ENCODE measurements at places on chromosomes 6 and 20.

- no peaks in the 10 kb centered on the region for H3K36me3 ChIP-seq
- H3K27ac ChIP-seq: no peak overlapping the region
- peaks cover 16% of the 10 kb centered on the region for H3K4me1 ChIP-seq
- no peak overlapping the region for H3K4me3 ChIP-seq
- H3K27me3 ChIP-seq: peaks cover 88% of the 10 kb centered on the region
- no peak for DNase-seq
These were observed 131.8 kb downstream of the FOXA2 start for GRCh38 chr20:22452442-22453011.

GRCh38 chr20:44768854-44769480 is 23.3 kb downstream of the KCNK15 start:
- no peaks in the 10 kb centered on the region for H3K36me3 ChIP-seq
- DNase-seq: no peak
- peaks cover 4% of the 10 kb centered on the region for H3K4me1 ChIP-seq
- H3K27me3 ChIP-seq: no peaks in the 10 kb centered on the region
- H3K27ac ChIP-seq: peak overlapping the region; percentile 39

- H3K36me3 ChIP-seq: peaks cover 22% of the 10 kb centered on the region
- DNase-seq: no peak
- no peak overlapping the region for H3K4me3 ChIP-seq
- no peak overlapping the region for H3K27ac ChIP-seq
These were observed 38.5 kb downstream of the PTGIS start for GRCh38 chr20:49529470-49529869.

GRCh38 chr6:168442646-168443045 is 1.7 kb downstream of the SMOC2 start:
- H3K36me3 ChIP-seq: no peaks in the 10 kb centered on the region
- H3K4me1 ChIP-seq: peaks cover 45% of the 10 kb centered on the region
- peaks cover 53% of the 10 kb centered on the region for H3K27me3 ChIP-seq
- DNase-seq: no peak
- H3K4me3 ChIP-seq: peak overlapping the region; percentile 65

GRCh38 chr20:38926934-38927616 is 858 bp downstream of the FAM83D start:
- no peak overlapping the region for H3K27ac ChIP-seq
- no peak for DNase-seq
- H3K4me1 ChIP-seq: peaks cover 35% of the 10 kb centered on the region
- peaks cover 24% of the 10 kb centered on the region for H3K36me3 ChIP-seq
- no peaks in the 10 kb centered on the region for H3K27me3 ChIP-seq

GRCh38 chr6:162053084-162053483 is 674.5 kb downstream of the PRKN start:
- no peak for DNase-seq
- no peaks in the 10 kb centered on the region for H3K27me3 ChIP-seq
- no peak overlapping the region for H3K27ac ChIP-seq
- H3K36me3 ChIP-seq: no peaks in the 10 kb centered on the region

GRCh38 chr6:101926149-101926925 is 532.8 kb downstream of the GRIK2 start:
- no peak overlapping the region for H3K4me3 ChIP-seq
- DNase-seq: no peak
- H3K27ac ChIP-seq: no peak overlapping the region
- no peaks in the 10 kb centered on the region for H3K27me3 ChIP-seq
- H3K36me3 ChIP-seq: no peaks in the 10 kb centered on the region
- peaks cover 7% of the 10 kb centered on the region for H3K4me1 ChIP-seq

DNA sequence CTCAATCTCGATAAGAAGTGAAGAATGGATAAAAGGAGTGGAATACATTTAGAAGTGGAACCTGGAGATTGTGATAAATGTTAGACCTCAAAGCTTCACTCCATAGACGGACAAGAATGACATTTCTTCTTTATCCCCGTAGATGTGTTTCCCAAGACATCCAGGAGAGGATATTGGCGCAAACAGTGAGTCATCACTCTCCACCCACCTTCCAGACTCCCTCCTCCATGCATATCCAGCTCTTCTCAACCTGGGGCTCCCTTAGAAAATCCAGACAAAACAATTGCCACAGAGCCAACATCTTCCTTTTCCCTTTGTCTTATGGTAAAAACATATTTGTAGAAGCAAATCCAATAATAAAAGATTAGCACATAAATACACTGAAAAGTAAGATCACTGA is 586.1 kb downstream of the PTPRT start:
- H3K27me3 ChIP-seq: no peaks in the 10 kb centered on the region
- no peak overlapping the region for H3K4me3 ChIP-seq
- peaks cover 3% of the 10 kb centered on the region for H3K4me1 ChIP-seq
- no peak overlapping the region for H3K27ac ChIP-seq
- DNase-seq: no peak

GRCh38 chr6:111793711-111794111 is 79.5 kb downstream of the FYN start:
- DNase-seq: no peak
- H3K4me1 ChIP-seq: peaks cover 19% of the 10 kb centered on the region
- no peak overlapping the region for H3K4me3 ChIP-seq
- H3K27ac ChIP-seq: no peak overlapping the region

DNA sequence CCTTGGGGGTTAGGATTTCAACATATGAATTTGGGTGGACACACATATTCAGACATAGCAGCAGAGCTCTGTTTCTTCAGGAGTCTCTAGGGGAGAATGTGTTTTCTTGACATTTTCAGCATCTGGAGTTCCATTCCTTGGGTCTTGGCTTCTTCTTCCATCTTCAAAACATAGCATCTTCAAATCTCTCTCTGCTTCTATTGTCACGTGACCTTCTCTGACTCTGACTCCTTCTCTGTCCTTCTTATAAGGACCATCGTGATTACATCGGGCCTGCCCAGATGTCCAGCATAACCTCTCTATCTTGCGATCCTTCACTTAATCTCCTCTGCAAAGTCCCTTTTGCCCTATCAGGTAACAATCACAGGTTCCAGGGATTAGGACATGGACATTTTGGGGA is 101.0 kb upstream of the CHD6 start:
- H3K36me3 ChIP-seq: no peaks in the 10 kb centered on the region
- no peak overlapping the region for H3K4me3 ChIP-seq
- no peak overlapping the region for H3K27ac ChIP-seq
- H3K4me1 ChIP-seq: peaks cover under 1% of the 10 kb centered on the region
- DNase-seq: no peak
- no peaks in the 10 kb centered on the region for H3K27me3 ChIP-seq

DNA sequence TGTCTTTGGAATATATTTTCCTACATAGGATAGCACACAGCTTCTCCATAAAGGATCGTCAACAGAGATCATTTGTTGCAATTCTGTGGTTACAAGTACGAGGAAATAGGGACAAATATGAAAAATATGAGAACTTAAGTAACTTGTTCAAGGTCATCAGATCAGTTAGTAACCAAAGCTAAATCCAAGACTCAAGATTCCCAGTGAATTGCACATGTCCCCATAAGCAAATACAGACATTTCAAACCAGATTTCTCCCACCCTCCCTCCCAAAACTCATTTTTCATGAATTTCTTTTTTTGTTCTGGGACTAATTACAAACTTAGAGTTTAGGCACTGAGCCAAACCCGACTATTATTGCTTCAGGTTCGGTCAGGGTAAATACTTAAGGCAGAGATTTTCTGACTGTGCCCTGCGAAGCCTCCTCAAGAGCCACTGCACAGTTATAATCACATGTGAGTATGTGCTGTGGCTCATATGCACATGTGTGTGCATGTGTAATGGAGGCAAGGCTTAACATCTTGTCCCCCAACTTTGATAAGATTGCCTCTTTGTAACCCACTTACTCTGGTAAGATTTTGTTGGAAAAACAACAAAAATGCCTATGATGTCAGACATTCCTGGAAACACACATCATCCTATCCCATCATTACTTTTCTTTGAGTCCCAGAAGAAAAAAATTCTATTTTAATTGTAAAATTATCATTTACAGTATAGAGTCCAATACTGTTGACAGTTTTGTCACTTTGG is 216.2 kb downstream of the CD83 start:
- peaks cover 19% of the 10 kb centered on the region for H3K4me1 ChIP-seq
- DNase-seq: no peak
- H3K4me3 ChIP-seq: no peak overlapping the region
- no peaks in the 10 kb centered on the region for H3K36me3 ChIP-seq

DNA sequence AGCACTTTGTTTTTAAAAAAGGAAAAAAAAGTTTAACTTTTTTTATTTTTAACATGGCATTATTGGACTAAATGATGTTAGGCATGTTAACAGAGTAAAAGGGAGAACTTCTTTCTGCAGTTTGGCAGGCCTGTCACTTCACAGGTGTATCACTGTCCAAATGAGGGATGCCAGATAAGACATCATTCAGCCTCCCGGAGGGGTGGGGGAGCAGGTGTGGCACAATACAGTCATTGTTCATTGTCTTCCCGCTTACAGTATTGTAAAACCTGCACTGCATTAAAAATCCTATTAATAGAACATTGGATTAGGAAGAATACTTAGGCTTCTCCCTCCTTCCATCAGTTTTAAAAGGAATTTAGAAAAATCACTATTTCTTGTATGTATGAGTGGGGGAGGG is 80.7 kb downstream of the CARMIL1 start:
- H3K36me3 ChIP-seq: no peaks in the 10 kb centered on the region
- peak overlapping the region; percentile 1 for H3K27ac ChIP-seq
- no peaks in the 10 kb centered on the region for H3K27me3 ChIP-seq
- peaks cover 41% of the 10 kb centered on the region for H3K4me1 ChIP-seq
- H3K4me3 ChIP-seq: no peak overlapping the region

DNA sequence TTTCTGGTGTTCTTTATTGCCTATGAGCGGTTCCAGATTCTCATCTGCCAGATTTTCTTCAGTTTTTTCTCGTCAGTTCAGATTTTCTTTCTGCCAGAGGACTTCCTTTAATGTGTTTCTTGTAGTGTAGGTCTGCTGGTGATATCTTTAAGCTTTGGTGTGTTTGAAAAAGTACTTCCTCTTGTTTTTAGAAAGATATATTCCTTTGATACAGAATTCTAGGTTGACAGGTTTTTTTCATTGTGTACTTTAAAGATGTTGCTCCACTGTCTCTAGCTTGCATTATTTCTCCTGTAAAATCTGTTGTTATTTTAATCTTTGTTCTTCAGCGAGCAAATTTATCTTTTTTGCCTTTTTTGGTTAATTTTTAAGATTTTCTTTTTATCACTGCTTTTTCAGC is 36.9 kb downstream of the ASXL1 start:
- H3K4me1 ChIP-seq: no peaks in the 10 kb centered on the region
- no peaks in the 10 kb centered on the region for H3K27me3 ChIP-seq
- H3K36me3 ChIP-seq: no peaks in the 10 kb centered on the region

- no peak overlapping the region for H3K27ac ChIP-seq
- DNase-seq: no peak
- no peaks in the 10 kb centered on the region for H3K36me3 ChIP-seq
- no peaks in the 10 kb centered on the region for H3K4me1 ChIP-seq
- H3K4me3 ChIP-seq: no peak overlapping the region
These were observed 20.0 kb upstream of the BEND6 start for GRCh38 chr6:56934876-56935275.

GRCh38 chr20:20447196-20447595 is 79.3 kb downstream of the INSM1 start:
- H3K4me3 ChIP-seq: no peak overlapping the region
- H3K4me1 ChIP-seq: peaks cover 33% of the 10 kb centered on the region

- no peak overlapping the region for H3K4me3 ChIP-seq
- no peak for DNase-seq
- no peak overlapping the region for H3K27ac ChIP-seq
- H3K36me3 ChIP-seq: peaks cover 66% of the 10 kb centered on the region
- peaks cover 18% of the 10 kb centered on the region for H3K4me1 ChIP-seq
- H3K27me3 ChIP-seq: no peaks in the 10 kb centered on the region
These were observed 193.3 kb downstream of the SASH1 start for GRCh38 chr6:148535976-148536375.

DNA sequence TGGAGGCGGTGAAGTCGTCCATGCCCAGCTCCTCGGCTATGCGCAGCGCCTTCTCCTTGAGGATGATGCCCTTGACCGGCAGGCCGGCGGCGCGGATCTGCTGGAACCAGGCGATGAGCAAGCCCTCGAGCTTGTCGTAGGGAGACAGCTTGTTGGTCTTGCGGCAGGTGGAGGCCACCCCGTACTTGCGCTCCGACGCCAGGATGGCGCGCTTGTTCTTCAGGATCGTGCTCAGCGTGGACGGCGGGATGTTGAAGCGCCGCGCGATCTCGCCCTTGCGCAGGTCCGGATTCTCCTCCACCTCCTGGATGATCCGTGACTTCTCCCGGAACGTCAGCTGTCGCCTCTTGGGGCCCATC is 435 bp downstream of the CENPB start:
- peak; percentile 53 for DNase-seq
- peaks cover 4% of the 10 kb centered on the region for H3K36me3 ChIP-seq
- H3K27ac ChIP-seq: no peak overlapping the region
- H3K27me3 ChIP-seq: peaks cover 25% of the 10 kb centered on the region
- H3K4me3 ChIP-seq: peak overlapping the region; percentile 83

Data from WTC11 (cell line).